ENCODE measurements at places on chromosomes 7 and 10. TPM values are rescaled to one million over a fixed set of nuclear protein-coding genes. Genes with fewer than 3 reads are reported as not detected.

Gene ENTPD1
- not detected for total RNA-seq

GRCh38 chr10:119045561-119045960 lies 16.0 kb downstream of the NANOS1 start:
- DNase-seq, result no peak
- H3K4me3 ChIP-seq, result no peak overlapping the region

DNA sequence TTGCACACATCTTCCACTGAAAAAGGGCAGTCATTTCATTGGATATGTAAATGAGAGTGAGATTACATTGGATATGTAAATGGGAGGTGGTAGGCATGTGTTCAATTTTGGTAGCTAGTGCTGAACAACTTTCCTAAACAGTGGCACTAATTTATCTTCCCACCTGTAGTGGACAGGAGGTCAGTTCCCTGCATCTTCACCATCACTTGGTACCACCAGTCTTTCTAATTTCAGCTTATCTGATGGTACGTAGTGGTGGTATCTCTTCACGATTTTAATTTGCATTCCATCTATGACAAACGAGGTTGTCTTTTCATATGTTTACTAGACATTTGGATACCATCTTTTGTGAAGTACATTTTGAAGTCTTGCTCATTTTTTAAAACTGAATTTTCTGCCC lies 58.1 kb downstream of the PFKFB3 start:
- no peak for DNase-seq
- H3K27me3 ChIP-seq, result no peaks in the 10 kb centered on the region
- H3K36me3 ChIP-seq, result no peaks in the 10 kb centered on the region
- H3K4me3 ChIP-seq, result no peak overlapping the region

GRCh38 chr10:86316274-86316835 lies 50.2 kb downstream of the GRID1 start:
- no peaks in the 10 kb centered on the region for H3K27me3 ChIP-seq
- H3K4me3 ChIP-seq, result no peak overlapping the region
- no peak overlapping the region for H3K27ac ChIP-seq
- DNase-seq, result no peak

DNA sequence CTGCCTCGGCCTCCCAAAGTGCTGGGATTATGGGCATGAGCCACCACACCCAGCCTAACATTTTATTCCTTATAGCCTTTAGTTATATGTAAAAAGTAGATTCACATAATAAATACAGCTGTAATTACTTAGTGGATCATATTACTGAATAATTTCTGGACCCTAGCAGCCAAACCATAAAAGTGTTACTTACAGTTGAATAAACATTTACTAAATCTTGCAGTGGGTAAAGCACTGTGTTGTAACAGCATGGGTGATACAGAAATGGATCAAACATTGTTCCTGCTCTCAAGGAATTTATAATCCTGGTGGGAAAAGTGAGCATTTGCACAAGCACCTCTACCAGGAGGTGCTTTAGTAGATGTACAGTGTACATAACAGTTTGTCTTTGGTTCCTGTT lies 25.0 kb downstream of the BPGM start:
- peaks cover 16% of the 10 kb centered on the region for H3K4me1 ChIP-seq
- H3K4me3 ChIP-seq, result no peak overlapping the region
- peaks cover 5% of the 10 kb centered on the region for H3K36me3 ChIP-seq
- DNase-seq, result no peak

GRCh38 chr10:78684947-78685346 lies 383.8 kb upstream of the ZMIZ1 start:
- no peak overlapping the region for H3K27ac ChIP-seq
- no peaks in the 10 kb centered on the region for H3K36me3 ChIP-seq
- H3K4me3 ChIP-seq, result no peak overlapping the region
- DNase-seq, result no peak
- peaks cover 6% of the 10 kb centered on the region for H3K4me1 ChIP-seq

DNA sequence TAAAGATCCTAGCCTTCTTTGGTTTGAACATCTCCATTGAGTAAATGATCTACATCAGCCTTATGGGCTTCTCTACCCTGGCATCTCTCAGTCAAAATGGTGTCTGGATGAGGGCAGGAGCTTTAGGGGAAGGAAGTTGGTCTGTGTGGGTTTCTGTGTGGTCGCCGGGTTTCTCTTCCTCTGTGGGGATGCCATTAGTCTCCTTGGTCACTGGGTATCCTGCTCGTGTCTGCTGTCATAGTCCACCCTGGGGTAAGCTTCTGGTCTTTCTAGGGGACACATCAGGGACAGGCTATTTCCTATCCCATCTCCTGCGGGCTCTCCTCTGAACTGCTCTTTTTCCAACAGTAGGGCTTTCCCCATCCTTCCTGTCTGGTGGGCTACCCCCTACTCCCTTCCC lies 150.3 kb upstream of the NPY start:
- no peaks in the 10 kb centered on the region for H3K27me3 ChIP-seq
- DNase-seq, result no peak
- no peak overlapping the region for H3K27ac ChIP-seq
- no peak overlapping the region for H3K4me3 ChIP-seq

Gene TECPR1
- 24.5 TPM for total RNA-seq

DNA sequence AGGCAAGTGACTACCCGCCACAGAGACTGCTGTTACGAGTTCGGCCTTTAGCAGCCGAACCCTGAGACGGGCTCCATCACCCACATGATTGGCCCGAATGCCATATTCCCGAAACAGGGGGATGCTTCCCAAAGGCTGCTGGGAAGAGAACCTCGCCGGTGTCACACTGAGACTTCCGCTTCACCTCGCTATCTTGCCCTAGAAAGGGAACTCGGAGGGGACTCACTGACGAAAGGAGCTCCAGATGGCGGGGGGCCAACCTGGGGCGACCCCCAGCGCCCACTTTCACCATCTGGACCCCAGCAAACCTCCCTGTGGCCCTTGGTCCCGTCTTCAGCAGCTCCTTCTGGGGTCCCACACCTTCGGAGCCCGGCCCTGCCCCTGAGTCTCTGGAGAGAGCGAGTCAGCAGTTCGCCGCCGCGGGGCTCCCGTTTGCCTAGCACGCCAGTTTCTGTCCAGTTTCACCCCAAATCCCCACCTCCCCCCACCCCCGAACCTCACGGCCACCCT lies 529 bp downstream of the HPS1 start:
- peak overlapping the region; percentile 63 for H3K27ac ChIP-seq
- peak; percentile 75 for DNase-seq
- H3K4me1 ChIP-seq, result peaks cover 13% of the 10 kb centered on the region
- peak overlapping the region; percentile 84 for H3K4me3 ChIP-seq
- H3K27me3 ChIP-seq, result no peaks in the 10 kb centered on the region
- H3K36me3 ChIP-seq, result peaks cover 15% of the 10 kb centered on the region

Gene TBXAS1
- total RNA-seq, result not detected

Gene CTAGE8
- total RNA-seq, result 0.13 TPM

DNA sequence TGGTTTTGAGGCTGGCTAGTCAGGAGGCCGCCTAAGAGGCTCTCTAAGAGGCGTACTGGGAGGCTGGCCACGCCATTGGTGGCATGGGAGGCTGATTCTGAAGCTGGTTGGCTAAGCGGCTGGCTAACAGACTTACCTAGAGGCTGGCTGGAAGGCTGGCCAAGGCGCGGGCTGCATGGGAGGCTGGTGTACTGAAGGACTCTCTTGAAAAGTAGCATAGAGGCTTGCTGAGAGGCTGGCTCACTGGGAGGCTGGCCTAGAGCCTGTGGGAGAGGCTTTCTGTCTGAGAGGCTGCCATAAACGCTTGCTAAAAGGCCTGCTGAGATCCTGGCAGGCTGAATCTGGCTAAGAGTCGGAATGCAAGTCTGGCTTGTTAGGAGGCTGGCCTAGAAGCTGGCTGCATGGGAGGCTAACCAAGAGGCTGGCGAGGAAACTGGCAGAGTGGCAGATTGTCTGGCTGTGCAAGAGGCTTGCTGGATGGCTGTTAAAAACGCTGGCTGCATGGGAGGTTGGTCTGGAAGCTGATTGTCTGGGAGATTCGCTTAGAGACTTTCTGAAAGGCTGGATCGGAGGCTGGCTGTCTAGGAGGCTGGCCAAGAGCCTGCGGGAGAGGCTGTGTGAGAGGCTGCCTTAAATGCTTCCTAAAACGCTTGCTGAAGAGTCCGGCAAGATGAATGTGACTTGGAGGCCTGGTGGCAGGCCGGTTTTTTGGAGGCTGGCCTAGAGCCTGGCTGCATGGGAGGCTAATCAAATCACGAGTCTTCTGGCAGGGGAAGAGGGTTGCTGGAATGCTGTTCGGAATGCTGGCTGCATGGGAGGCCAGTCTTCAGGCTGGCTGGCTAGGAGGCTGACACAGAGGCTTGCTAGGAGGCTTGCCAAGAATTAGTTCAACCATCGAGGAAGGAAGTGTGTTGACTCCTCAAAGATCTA lies 134.2 kb downstream of the OR13A1 start:
- no peak overlapping the region for H3K27ac ChIP-seq
- DNase-seq, result peak; percentile 38
- no peak overlapping the region for H3K4me3 ChIP-seq
